ENCODE measurements at places on chromosomes 6 and 20. TPM values are rescaled to one million over a fixed set of nuclear protein-coding genes. Genes with fewer than 3 reads are reported as not detected.
A peak's percentile ranks its signal among the peaks of the same experiment; 100 is the strongest.

GRCh38 chr6:19157486-19157885 is 679.7 kb upstream of the ID4 start:
- DNase-seq = no peak

GRCh38 chr6:90610751-90611542 is 24.1 kb upstream of the MAP3K7 start:
- peak; percentile 66 for DNase-seq

DNA sequence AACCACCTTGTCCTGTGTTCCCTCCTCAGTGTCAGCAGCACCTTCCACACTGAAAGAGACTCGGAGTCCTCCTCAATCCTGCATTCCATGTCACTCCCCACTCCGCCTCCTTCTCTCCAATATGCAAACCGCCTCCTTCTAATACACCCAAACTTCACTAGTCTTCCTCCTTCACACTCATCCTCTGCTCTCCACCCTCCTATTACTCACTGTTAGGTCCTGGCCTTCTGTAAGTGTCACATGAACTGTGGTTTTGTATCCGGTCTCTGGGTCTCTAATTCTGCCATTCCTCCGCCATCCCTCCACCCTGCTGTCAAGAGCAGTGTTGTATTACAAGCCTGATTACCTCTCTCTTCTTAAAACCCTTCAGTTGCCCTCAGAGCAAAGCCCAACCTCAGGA is 200.5 kb upstream of the CDYL start:
- DNase-seq = no peak

- no peak for DNase-seq
Observed at GRCh38 chr6:37693546-37694250, 4.0 kb downstream of the MDGA1 start.

DNA sequence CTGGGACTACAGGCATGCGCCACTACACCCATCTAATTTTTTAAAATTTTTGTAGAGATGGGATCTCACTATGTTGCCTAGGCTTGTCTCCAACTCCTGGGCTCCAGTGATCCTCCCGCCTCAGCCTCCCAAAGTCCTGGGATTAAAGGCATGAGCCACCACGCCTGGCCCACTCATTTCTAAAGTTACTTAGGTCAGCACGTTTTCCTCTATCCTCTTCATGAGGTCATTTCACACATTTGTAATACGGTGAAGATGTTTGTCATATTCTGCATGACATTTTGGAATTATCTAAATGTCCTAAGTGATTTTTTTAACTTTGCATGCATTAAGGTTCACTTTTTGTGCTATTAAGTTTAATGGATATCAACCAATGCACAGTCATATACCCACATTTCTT is 11.9 kb upstream of the SOX12 start:
- DNase-seq = no peak

DNA sequence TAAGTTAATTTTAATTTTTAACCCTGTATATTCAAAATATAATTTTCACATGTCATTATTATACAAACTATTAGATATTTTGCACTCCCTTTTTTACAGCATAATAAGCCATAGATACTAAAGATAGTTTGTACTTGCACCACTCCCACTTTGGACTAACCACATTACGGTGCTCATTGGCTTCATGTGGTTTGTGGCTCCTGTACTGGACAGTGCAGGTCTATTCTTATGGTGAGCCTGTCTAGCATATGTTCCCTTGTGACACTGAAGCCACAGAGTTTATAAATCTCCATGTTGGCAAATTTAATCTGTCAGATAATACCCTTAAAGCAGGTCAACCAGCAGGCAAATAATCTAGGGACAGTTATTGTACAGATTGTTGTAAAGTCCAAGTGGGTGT is 354.4 kb upstream of the KCNQ5 start:
- DNase-seq = no peak

GRCh38 chr20:3084986-3085360 is 449 bp upstream of the AVP start:
- DNase-seq = no peak

DNA sequence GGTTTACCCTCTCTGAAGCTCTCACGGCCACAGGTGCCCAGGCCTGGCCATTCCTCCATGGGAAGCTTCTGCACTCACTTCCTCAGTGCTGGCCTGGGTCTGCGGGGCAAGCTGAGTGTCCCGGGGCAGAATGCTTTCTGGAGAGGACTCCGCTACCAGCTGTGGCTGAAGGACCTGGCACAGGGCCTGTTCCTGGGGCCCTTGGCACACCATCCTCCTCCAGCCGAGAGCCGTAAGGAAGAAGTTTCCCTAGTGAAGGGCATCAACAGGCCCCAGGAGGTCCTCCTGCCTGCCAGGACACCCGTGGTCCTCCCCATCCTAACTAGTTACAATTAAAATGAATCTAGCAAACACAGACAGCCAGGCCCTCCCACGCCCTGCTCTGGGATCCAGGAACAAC is 14.0 kb upstream of the KCNK15 start:
- DNase-seq = no peak

- DNase-seq = peak; percentile 80
Observed at GRCh38 chr6:111980971-111981840, 72.7 kb upstream of the CCN6 start.

DNA sequence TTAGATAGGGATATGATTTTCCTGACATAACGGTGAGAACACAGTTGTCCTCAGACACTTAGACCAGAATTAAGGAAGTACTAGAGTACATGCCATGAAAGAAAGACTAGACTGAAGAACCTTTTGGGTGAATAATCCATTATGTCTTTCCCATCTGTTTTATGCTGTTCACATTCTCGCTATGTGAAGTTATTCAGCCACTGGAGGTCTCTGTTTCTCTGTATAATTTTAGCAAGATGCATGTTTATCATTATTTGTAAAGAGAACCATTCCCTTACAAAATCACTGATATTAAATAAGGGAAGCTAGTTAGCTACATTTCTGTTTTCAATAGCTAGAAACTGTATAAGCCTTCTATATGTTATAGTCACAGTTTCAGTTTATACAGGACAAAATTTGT is 391.9 kb downstream of the CD109 start:
- no peak for DNase-seq

DNA sequence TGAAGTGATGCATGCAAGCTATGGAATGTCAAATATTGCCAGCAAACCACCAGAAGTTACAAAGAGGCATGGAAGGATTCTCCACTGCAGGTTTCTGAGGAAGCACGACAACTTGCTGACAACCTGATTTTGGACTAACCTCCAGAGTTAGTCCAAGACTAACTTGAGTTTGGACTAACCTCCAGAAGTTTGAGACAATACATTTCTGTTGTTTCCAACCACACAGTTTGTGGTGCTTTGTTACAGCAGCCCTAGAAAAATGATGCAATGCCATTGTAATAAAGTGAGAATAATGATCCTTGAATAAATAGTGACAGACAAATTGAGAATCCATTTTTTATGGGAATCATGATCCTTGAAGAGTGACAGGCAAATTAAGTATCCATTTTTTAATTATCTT is 169.9 kb upstream of the HDDC2 start:
- DNase-seq = no peak

- no peak for DNase-seq
Observed at GRCh38 chr6:52415917-52416628, 4.1 kb upstream of the EFHC1 start.

GRCh38 chr6:33017694-33018353 is 8.4 kb upstream of the HLA-DOA start:
- DNase-seq = no peak

- no peak for DNase-seq
Observed at GRCh38 chr6:166618251-166618650, 8.8 kb downstream of the RPS6KA2 start.

GRCh38 chr6:82690283-82690682 is 326.7 kb downstream of the TPBG start:
- DNase-seq = no peak

DNA sequence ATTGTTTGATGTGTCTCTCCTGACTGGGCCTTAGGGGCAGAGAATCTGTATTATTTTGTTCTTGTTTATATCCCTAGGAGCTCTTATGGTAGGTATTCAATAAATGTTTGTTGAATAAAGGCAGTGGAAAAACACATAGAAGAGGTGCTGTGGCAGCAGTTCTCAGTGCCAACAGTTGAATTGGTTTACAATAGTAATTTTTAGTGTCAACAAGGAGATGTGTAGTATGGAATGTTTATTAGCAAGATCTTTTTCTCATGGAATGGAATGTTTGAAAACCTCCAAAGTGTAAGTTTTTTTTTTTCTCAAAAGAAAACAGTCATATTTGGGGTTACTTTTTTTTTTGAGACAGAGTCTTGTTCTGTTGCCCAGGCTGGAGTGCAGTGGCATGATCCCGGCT is 28.0 kb downstream of the ASXL1 start:
- DNase-seq = no peak

- no peak for DNase-seq
Observed at GRCh38 chr6:141956868-141957267, 175.9 kb upstream of the GJE1 start.

DNA sequence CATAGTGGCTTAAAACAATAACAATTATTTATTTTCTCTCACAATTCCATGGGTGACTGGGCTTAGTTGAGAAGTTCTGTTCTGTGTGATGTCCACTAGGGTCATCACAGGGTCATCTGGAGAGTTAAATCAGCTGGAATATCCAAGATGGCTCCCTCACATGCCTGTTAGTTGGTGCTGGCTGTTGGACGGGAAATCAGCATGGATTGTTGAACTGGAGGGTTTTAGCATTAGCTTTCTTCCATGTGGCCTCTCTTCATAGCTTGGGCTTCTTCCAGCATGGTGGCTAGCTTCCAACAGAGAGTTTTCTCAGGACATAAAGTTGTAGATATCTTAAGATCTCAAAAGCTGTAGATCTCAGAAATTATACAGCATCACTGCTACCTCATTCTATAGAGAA is 19.6 kb downstream of the MARCKS start:
- no peak for DNase-seq

- DNase-seq = no peak
Observed at GRCh38 chr6:167756597-167756996, 70.1 kb upstream of the AFDN start.

- DNase-seq = no peak
Observed at GRCh38 chr6:25360621-25361020, 81.4 kb downstream of the CARMIL1 start.

GRCh38 chr6:49698478-49698877 is 14.9 kb downstream of the CRISP2 start:
- DNase-seq = no peak

DNA sequence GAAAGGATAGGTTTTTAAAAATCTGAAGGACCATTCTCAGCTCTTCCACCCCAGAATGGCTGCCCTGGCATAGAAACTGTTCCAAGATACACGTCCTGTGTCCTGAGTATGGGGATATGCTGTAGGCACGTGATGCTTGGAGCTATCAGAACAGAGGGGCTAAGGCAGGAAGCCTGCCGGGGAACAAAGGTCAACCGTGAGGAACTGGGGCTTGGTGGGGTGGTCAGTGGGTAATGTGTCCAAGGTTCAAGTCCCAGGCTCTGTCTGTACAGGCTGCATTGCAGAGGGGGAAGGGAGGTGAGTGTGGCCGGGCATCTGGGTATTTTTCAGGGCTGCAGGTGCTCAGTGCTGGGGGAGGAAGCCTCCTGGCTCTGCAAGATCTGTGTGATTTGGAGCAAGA is 479.6 kb upstream of the CHD6 start:
- DNase-seq = no peak

DNA sequence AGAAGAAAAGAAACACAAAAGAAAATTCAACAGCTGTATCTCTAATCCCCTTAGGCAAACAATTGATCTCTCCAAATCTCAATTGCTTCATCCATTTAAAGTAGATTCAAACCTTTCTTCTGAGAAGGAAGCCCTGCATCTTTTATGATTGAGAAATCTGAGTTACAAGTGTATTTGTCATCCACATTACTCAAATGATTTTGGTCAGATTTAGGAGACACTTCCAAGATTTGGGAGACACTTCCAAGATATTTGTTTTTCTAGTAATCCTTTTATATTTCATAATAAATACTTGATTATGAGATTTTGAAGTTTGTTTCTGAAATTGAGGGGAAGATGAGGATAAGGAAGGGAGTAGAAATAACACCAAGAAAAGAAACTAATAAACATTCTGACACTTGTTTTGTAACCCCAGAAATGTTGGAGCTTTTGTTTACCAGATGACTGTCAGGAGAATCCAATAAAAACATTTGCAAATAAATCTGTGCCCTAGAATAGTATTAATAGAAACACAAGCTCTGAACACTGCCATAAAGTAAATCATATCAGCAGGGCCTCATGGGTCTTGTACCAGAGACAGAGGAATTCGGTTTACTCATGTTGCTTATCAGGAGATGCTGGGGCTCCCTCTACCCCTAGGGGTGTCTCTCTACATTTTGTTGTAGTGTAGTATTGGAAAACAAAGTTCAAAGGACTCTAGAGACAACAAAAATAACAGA is 314.3 kb upstream of the NT5E start:
- no peak for DNase-seq

DNA sequence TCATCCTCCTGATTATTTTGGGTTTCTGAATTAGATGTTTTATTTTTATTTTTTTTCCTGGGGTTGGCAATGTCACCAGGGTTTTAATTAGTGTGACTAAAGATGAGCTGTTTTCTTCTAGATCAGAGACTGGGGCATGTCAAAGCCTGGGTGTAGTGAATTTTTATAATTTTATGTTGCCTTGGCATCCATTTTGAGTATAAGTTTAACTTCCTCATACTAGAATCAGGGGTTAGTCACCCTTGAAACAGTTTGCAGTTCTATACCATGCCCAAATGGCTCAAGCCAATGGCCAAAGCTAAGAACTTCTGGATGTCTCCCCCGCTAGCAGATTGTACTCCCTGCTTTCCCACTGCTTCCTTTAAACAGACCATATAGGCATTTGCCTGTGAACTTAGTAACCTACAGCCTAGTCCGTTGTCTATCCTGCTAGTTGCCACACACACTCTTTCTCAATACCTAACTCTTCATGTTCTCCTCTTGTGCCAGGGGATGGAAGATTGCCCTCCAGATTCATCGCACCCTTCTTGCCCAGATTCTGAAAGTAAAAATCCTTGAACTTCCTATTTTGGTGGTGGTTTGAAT is 54.5 kb downstream of the KIAA0408 start:
- no peak for DNase-seq

DNA sequence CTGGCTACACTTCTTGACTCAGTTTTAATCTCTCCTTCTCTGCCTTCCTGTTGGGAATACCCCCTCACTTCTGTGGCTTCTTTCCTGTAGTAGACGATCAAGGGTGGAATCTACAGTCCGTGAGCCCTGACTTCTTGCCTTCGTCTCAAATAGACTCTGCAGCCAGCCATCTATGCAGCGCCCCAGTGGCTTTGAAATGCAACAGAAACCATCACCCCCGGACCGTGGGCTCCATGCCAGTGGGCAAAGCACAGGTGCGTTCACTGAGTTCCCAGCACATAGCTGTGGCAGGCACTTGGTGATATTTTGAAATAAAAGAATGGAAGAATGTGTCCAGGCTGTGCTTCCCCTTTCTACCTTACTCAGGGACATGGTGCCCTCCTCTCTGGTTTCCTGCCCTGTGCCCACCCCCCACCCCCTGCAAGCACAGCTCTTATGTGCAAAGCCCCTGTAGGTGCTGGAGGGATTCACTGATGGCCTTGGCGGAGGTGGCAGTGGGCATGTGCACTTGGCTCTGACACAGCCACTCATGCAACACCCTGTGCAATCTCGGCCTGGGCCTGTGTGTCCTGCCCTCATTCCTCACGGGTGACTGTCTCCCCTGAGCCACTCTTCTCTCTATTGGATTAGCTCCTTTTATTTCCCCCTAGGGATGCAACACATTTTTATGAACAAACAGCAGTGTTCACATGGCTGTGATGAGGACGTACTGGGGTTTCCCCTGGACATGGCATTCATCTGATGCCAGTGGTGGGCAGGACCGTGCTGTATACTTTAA is 5.5 kb upstream of the CDSN start:
- DNase-seq = no peak

The CST5 gene
- not detected for total RNA-seq

The BACH2 gene
- 1.4 TPM for total RNA-seq

The MRAP2 gene
- 0.16 TPM for total RNA-seq

The WFDC10B gene
- total RNA-seq = not detected

The RAB5IF gene
- 58.7 TPM for total RNA-seq

The FBXO30 gene
- 37.9 TPM for total RNA-seq

The CYP39A1 gene
- total RNA-seq = 1.8 TPM

The BHLHE23 gene
- not detected for total RNA-seq

Data from sigmoid colon (tissue), 7 donors.